Activated T-cell treated with anti-CD3 and anti-CD28 coated beads for 48 hours (primary cell): ENCODE measurements at places on chromosomes 11 and 22.

DNA sequence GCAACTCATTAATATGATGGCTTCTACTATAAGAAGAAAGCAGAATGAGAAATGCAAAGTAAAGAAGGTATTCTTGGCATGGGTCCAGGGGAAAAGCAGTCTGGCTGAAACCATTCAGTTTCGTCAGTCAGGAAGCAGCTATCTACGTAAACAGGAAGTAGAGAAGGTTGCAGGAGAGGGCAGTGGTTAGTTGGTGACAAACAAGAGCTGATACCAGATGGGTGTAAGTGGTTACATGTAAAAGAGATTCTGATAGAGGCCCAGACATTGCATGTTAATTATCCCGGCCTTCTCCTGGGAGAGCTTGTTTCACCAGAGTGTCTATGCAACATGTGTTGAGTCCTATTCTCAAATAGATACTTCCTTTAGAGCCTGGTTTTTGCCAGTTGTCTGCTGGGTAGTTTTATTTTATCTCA, 58.4 kb upstream of the PSMA1 start:
- DNase-seq = peak; percentile 12

DNA sequence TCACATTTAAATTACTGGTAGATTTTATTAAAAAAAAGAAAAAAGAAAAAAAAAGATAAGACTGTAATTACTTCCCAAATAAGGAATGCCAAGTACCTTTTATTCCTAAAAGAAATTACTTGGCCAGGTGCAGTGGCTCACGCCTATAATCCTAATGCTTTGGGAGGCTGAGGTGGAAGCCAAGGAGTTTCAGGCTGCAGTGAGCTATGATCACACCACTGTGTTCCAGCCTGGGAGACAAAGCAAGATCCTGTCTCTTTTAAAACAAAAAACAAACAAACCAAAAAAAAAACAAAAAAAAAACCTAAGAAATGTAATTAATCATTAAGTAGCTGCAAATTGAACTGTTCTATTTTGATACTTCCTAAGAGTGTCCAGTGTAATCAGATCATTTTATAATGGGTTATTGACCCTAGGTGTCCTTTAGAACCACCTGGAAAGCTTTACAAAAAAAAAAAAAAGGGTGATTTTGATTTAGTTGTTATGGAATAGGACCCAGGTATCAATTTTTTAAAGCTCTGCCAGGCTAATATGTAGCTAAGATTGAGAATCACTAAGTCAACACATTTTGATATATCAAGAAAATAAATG, 10.8 kb downstream of the LIN7C start:
- DNase-seq = no peak

- DNase-seq = no peak
Observed at GRCh38 chr22:48376936-48377712, 1450.5 kb downstream of the BRD1 start.

DNA sequence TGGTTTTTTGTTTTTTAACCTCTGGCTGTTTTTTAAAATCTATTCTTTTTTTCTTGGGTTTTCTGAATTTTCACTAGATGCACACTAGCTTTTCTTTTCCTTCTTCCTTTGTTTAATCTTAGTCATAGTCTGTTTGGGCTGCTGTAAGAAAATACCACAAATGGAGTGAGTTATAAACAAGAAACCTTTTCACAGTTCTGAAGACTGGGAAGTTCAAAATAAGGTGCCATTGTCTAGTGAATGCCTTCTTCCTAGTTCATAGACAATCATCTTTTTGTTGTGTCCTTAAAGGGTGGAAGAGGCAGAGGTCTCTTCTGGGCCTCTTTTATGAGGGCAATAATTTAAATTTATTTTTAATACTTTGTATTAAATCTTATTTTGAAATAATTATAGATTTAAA, 532.9 kb upstream of the ANO5 start:
- no peak for DNase-seq

- DNase-seq = no peak
Observed at GRCh38 chr22:19749876-19750275, 10.7 kb upstream of the TBX1 start.

DNA sequence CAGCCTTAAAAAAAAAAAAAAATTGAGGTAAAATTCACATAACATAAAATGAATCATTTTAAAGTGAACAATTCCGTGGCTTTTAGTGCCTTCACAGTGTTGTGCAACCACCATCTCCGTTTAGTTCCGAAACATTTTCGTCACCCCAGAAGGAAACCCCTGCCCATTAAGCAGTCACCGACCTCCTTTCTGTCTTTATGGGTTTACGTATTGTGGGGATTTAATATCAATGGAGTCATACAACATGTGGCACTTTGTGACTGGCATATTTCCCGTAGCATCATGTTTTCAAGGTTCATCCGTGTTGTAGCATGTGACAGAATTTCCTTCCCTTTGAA, 65.5 kb downstream of the BCR start:
- DNase-seq = no peak

DNA sequence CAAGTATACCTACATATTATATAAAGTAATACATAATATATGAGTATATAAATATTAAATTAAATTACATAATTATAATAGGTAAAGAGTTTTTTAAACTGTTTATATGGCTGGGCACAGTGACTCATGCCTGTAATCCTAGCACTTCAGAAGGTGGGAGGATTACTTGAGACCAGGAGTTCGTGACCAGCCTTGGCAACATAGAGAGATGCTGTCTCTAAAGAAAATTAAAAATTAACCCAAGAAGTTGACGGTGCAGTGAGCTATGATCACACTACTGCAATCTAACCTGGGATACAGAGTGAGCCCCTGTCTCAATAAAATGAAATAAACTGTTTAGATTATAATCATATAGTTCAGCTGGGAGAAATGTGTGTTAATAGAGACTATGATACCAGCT, 363.0 kb downstream of the DDX10 start:
- DNase-seq = no peak

- no peak for DNase-seq
Observed at GRCh38 chr11:122093731-122094275, 22.2 kb downstream of the BLID start.

DNA sequence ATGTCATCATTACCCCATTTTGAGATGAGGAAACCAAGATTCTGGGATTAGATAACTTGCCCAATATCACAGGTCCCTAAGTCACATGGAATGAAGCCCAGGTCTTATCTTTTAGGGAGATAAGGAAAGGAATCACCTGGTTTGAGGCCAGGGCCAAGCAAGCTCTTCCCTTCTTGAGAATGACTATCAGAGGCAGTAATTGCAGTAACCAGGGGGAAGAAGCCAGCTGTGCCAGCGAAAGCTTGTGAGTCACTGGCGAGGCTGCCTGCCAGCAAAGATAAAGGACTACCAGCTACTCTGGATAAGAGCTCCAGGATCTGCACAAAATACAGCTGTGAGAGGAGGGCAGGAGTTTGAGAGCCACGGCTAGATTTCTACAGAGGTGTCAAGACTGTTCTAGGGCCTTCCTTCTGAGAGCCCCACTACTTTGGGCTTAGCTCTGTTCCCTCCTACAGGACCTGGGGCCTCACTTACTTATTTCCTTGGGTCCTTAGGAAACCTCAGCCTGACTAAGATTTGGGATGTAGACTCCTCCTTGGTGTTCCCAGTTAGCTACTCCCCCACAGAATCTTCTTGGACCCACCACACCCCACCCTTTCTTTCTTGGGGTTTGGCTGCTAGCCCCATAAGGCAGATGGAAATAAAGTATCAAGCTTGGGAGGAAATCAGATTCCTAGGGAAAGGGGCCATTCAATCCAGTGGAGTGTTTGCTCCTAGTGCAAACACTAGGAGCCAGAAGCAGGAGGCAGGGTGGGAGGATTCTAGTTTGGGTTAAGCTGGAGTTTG, 9.7 kb upstream of the CCKBR start:
- DNase-seq = no peak

DNA sequence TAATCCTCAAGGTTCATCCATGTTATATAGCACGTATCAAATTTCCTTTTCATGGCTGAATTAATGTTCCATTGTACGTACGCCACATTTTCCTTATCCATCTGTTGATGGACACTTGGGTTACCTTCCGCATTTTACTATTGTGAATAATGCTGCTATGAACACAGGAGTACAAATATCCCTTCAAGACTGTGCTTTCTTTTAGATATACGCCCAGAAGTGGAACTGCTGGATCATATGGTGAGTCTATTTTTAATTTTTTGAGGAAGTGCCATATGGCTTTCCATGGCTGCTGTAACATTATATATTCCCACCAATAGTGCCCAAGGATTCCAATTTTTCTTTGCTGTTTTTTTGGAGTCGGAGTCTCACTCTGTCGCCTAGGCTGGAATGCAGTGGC, 6.0 kb downstream of the MRPL40 start:
- no peak for DNase-seq

DNA sequence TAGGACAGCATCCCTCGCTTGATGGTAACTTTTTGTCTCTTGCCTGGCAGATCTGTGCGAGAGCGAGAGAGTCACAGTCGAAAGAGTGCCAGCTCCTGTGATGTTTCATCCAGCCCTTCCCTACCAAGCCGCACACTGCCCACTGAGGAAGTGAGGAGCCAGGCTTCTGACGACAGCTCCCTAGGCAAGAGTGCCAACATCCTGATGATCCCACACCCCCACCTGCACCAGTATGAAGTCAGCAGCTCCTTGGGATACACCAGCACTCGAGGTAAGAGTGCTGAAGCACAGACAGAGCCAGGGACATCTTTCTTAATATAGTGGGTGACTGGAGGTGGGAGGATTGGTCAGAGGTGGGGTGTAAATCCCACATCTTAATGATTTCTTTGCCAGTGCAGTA, 61.1 kb downstream of the DEPDC5 start:
- DNase-seq = no peak

DNA sequence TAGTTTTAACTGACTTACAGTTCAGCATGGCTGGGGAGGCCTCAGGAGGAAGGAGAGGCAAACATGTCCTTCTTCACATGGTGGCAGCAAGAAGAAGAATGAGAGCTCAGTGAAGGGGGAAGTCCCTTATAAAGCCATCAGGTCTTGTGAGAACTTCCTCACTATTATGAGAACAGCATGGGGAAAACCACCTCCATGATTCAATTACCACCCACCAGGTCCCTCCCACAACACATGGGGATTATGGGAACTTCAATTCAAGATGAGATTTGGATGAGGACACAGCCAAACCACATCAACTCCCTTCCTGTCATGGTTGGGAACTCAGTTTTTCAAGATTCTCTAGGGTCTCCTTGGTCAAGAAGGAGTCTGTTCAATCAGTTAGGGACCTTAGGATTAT, 432.9 kb upstream of the CNTN5 start:
- no peak for DNase-seq

DNA sequence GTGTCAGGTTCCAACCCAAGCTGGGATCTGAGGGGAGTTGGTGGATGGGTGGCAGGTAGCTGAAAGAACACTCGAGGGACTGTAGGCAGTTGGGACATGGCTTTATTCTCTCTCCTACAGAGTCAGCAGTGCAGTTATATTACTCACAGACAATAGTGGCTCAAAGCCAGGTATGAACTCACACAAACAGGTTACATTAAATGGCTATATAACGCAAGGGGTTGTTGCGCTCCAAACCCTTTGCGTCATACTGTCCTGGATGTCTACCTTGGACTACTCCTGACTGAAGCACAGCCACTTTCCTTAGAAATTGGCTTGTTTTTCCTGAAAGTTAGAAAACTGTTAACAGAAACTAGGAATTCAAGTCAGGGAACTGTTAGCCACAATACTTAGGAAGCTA, 66.4 kb upstream of the OR4B1 start:
- no peak for DNase-seq

DNA sequence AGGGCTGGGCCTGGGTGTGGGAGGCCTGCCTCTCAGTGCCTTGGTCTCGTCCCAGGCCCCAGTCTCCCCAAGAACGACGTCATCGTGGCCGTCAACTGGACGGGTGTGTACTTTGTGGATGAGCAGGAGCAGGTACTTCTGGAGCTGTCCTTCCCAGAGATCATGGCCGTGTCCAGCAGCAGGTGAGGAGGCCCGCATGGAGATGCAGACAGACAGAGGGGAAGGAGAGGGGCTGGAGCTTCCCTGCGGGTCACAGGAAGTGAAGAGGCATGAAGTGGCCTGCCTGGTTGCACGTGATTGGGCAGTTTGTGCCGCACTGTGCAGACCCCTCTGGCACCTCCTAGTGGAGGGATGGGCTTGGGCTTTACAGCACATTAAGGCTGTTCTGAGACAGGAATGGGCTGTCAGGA, 70.4 kb downstream of the MYO7A start:
- DNase-seq = peak; percentile 33

- no peak for DNase-seq
Observed at GRCh38 chr11:64264371-64264852, 13.1 kb downstream of the PLCB3 start.

DNA sequence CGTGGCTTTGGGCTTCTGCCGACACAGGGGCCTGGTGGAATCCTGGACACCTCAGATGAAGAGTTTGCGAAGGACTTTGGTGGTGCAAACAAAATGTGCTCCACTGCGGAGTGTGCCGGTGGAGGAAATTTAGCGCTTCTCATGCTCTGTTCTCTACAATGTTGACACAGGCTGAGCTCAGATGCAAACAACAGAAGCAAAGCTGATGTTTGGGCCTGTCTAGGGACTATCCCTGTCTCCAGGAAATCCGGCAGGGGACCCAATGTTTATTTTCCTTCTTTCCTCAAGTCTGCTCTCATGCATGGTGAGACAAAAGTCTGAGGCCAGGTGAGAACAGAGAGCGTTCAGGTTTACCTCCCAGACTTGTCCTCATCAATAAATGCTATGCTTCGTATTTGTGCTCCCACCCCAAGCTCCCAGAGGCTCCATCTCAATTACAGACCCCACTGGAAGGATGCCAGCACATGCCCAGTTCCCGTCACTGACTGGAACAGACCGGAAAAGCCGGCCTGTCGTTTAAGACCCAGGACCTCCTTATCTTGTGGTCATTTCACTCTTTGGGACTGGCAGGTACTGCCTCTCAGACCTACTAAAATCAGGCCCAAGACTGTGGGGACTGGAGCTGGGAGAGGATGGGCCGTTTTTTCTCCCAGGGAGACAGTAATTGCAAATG, 105.7 kb upstream of the B3GAT1 start:
- no peak for DNase-seq
